H4 (cell line): ENCODE measurements at places on chromosomes 16 and 17.

GRCh38 chr16:14248791-14249190 is 177.7 kb downstream of the MRTFB start:
- no peak for DNase-seq

- DNase-seq = no peak
These were observed 11.9 kb upstream of the PIK3R6 start for GRCh38 chr17:8879410-8879809.

- no peak for DNase-seq
These were observed 6.6 kb upstream of the METRNL start for GRCh38 chr17:83072600-83073358.

- peak; percentile 13 for DNase-seq
These were observed 50.4 kb downstream of the OR1D5 start for GRCh38 chr17:3012926-3013581.

DNA sequence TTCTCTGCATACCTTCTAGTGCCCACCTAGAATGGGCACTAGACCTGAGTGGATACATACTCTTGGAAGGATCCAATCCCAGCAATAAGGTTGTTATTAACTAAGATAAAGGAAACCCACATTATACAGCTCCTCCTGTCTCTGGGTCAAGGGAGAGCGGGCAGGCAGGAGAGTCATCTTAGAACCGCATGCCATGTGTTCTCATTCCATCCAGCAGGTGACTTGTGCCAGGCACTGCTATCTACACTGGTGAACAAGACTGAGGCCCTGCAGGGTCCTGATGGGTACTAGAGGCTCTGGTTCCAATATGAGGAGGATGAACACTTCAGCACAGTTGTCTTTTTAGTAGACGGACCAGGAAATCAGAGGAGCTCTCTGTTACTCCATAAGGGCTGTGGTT is 5.9 kb upstream of the CD300H start:
- no peak for DNase-seq

DNA sequence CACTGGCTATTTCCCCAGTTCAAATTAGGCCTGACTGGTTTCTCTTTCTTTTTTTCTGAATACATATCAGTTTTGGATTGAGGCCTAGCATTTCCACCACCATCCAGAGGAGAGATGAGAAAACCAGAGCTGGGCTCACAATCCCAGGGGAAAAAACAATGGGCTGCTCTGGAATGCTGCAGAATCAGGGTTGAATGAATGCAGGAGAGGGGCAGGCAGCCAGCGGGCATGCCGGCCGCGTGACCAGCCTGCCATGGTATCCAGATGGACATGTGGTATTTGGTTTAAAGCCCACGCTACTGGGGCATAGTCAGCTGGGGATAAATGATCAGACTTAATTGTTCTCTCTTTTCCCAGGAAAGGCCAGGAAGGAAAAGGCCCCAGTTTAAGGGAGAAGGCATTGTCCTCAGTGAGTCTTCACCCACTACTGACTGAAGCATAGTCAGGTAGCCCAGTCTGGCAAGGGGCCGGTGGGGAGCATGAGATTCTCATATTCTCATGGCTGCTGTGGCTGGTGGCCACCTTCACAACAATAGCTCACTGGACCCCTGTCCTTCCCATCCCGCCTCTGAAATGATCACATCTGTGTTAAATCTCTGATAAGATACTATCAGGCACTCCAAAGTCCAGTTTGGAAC is 38.7 kb upstream of the RHOT1 start:
- DNase-seq = no peak

GRCh38 chr16:13873835-13874438 is 46.0 kb upstream of the ERCC4 start:
- peak; percentile 21 for DNase-seq

DNA sequence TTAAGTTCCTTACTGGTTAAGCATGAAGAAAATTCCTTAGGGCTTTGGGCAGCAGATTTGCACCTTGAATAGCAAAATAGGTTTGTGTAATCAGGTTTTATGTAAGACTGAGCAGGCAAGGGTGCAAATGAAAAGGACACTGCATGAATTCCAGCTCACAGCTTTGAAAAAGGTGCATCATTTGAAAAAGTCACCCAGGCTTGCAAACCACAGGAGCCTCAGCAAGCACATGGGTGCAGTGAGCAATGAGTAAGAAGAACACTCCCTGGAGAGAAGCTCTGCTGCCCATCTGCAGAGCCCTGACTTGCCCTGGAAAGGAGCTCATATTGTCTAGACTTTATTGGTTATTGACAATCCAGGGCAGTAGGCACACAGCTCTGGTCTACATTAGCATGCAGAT is 165.6 kb upstream of the KCNJ16 start:
- no peak for DNase-seq

DNA sequence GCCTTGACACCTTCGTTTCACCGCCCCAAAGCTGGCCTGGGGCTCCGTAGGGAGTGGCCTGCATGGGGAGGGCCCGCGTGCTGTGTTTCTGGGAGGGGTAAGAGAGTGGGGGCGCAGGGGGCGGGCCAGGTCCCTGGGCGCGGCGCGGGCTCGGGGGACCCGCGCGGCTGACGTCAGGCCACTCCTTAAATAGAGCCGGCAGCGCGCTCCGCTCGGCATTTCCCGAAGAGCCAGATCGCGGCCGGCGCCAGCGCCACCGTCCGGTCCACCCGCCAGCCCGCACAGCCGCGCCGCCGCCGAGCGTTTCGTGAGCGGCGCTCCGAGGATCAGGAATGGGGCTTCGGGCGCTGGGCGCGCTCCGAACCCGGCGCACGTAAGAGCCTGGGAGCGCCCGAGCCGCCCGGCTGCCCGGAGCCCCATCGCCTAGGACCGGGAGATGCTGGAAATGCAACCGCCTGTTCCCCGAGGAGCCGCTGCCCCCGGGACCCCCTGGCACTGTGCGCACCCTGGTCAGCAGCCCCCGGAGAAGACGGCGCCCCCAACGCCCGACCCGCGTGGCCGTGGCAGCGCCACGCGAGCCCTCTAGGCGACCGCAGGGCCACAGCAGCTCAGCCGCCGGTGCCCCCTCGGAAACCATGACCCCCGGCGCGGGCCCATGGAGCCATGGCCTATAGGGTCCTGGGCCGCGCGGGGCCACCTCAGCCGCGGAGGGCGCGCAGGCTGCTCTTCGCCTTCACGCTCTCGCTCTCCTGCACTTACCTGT is at the start of gene HS3ST2:
HS3ST2 (plus strand) TSS at position 215 of the 763 bp plus-strand sequence; CDS start at position 664, 449 bp downstream.
- DNase-seq = no peak

- no peak for DNase-seq
These were observed at the start of gene FN3K for GRCh38 chr17:82734987-82735866. TSS of gene FN3K (plus strand) at chr17:82735615. CDS start at chr17:82735637, 22 bp downstream.

DNA sequence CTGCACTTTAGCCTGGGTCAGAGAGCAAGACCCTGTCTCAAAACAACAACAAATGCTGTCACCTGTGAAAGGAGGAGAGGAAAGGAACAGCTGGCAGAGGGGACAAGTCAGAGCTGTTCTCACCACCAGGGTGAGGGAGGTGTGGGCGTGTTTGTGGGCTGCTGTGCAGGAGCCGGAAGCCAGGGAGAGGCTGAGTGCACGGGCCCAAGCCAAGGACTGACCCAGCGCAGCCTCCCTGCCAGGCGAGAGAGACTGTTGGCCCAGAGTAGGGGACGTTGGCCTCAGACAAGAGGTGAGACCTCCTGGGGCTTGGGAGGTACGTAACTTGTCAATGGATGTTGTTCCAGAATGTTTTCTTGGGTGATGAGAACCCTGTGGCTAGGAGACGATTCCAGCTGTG is 10.7 kb downstream of the SPNS2 start:
- peak; percentile 54 for DNase-seq

- DNase-seq = peak; percentile 73
These were observed at the start of gene TMEM219 for GRCh38 chr16:29961479-29962343. TSS of gene TMEM219 (plus strand) at chr16:29962079. CDS start at chr16:29963144, 1,065 bp downstream.

GRCh38 chr17:70636517-70637133 is 467.3 kb downstream of the KCNJ2 start:
- peak; percentile 51 for DNase-seq

- no peak for DNase-seq
These were observed 190.2 kb upstream of the CDH11 start for GRCh38 chr16:65312071-65312470.

DNA sequence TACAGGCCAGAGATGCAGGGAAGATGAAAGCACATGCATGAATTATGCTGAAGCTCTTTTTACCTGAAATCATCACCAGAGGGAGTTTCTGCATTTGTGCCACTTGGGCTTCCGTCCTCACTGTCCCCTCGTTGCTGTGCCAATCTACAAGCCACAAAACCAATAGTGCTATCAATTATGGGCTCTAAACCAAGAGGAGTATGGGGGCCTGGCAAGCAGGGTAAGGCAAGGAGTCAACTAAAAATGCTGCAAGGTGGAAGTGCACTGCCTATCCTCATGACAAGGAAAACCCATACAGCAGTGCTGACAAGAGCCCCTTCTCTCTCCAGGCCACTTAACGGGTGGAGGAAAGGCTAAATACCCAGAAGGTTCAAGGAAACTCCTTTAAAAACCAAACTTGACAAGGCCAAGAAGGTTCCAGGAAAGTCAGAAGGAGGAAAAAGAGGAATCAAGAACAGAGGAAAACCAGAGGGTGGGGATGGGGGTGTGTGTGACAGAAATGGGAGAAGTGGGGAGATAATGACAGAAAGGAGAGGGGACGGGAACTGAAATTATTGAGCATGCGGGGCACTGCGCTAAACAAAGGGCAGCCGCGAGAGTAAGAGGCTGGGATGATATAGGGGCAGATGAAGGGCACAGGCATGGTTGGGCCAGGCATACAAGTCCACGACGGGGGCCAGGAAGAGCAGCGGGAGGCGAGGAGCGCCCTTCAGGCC is 674 bp downstream of the C17orf75 start:
- DNase-seq = no peak

GRCh38 chr16:79269211-79269863 is 331.2 kb downstream of the MAF start:
- no peak for DNase-seq
